ENCODE measurements at places on chromosomes 11 and 22.

DNA sequence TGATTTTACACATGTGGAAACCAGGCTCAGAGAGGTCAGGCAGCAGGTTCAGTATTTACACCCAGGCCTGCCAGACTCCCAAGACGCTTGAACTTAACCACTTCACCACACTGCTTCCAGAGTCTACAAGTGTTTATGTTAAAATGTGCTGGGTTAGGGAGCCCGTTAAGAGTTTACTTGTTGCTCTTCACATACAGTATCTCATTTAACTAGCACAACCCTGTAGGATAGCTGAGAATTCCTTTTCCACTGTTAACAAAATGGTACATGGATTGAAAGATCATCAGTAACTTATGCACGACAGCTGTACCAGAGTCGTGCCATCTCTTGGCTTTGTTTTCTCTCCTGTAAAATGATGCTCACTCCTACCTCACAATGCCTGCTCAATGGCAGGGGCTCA is 2.9 kb downstream of the SMCO4 start:
- no peak for DNase-seq

GRCh38 chr22:35191412-35191811 is 65.9 kb upstream of the HMGXB4 start:
- DNase-seq: no peak

DNA sequence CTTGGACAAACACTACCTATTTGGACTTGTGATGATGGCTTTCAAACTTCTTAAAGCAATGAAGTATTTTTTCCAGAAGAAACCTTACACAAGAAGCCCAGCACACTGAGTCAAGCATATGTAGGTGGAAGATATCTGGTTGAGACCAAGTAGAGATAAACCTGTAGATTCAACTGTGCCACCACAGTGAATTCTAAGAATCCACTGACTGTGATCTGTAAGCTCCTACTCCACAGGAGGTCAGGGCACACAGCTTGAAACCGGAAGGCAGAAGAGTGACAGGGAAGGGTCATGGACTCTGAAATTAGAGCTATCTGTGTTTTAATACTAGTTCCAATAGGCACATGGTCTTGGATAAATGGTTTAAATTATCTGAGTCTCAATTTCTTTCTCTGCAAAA is 404.5 kb downstream of the ETS1 start:
- DNase-seq: no peak

DNA sequence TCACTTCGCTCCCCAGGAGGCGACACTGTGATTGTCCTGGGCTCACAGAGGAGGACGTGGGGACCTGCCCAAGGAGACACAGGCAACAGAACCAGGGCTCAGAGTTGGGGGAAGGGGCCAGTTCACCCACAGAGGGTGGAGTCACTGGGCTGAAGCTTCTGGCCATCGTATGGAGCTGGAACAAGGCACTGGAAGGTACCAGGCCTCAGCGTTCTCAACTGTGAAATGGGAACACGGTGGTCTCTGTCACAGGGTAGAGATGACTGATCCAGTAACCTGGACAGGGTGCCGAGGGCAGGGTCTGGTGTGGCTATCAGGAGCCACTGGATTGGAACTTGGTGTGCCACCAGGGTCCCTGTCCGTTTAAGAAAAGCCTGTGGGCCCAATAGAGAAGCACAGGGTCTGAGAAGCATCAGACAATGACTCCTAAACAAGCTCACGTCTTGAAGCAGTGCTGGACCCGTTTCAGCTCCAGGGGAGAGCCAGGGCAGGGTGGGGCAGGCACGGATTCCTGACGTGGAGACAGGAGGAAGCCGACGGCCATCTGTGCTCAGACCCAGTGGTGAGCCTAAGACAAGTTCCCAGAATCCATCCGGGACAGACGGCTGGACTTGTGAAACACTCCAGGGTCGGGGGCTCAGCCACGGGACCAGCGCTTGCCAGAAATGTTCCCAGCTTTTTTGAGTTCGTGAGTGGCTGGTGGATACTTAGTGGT is 25.0 kb upstream of the KCNQ1OT1 start:
- DNase-seq: no peak
